NCI-H1105 treated with DMSO at 0.1 percent for 48 hours (cell line): ENCODE measurements at places on chromosomes 7 and 10.

- DNase-seq, result no peak
Measured at GRCh38 chr10:59680199-59680598, 29.5 kb downstream of the SLC16A9 start.

- DNase-seq, result no peak
Measured at GRCh38 chr10:49737474-49738201, 24.5 kb downstream of the OGDHL start.

- no peak for DNase-seq
Measured at GRCh38 chr7:85176197-85176596, 10.7 kb downstream of the SEMA3D start.

DNA sequence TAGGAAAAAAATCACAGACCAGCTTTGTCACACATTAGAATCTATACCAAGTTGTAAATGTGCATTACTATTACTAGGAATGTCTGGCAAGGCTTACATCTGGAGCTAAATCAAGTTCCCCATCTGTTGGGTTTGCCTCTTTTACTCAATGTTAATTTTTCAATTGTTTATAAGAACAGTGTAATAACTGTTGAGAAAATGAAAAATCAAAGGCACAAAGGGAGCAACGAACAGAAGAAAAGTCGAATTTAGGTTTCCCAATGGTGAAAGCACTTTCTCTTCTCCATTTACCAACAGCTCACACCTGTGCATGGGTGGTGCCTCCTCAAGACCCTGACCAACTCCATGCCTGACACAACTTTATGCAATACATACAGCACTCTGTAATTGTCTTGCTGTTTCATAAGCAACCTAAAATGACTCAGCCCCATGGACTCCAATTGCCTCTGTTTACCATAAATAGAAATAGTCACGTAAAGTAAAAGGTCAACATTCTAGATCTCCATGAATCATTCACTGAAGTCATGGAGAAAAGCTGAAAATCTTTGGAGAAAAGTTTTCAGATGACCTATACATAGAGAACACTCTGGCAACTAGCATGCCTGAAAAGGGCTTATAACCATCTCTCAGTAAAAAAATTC, 95.5 kb upstream of the KCNIP2 start:
- no peak for DNase-seq

DNA sequence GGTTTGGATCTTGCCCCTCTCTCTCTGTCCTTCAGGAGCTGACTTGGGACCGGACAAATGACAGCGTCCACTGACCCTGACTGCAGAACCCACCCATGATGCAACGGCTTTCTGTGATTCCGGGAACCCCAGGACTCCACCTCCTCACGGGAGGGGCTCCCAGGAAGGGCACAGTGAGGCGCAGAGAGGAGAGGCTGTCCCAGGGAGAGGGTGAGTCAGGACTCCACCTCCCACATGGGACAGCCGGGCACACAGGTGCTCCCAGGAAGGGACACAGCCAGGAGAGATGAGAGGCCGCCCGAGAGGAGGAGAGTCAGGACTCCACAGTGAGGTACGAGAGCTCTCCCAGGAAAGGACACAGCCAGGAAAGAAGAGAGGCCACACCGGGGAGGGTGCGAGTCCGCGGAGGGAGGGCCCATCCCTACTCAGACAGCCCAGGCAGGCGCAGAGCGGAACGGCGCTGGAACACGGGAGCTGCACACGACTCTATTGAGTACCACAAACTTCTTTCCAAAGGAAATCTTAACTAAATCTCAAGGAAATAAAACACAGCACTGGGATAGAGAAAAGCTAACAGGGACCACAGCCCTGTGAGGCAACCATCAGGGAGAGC, 162.5 kb downstream of the MAD1L1 start:
- no peak for DNase-seq

GRCh38 chr10:96374004-96374403, 15.2 kb upstream of the OPALIN start:
- no peak for DNase-seq

GRCh38 chr7:111771638-111772037, 209.3 kb upstream of the IMMP2L start:
- no peak for DNase-seq

GRCh38 chr7:12431886-12432556, 28.4 kb upstream of the VWDE start:
- DNase-seq, result no peak

GRCh38 chr7:119761776-119762175, 511.2 kb upstream of the KCND2 start:
- no peak for DNase-seq

DNA sequence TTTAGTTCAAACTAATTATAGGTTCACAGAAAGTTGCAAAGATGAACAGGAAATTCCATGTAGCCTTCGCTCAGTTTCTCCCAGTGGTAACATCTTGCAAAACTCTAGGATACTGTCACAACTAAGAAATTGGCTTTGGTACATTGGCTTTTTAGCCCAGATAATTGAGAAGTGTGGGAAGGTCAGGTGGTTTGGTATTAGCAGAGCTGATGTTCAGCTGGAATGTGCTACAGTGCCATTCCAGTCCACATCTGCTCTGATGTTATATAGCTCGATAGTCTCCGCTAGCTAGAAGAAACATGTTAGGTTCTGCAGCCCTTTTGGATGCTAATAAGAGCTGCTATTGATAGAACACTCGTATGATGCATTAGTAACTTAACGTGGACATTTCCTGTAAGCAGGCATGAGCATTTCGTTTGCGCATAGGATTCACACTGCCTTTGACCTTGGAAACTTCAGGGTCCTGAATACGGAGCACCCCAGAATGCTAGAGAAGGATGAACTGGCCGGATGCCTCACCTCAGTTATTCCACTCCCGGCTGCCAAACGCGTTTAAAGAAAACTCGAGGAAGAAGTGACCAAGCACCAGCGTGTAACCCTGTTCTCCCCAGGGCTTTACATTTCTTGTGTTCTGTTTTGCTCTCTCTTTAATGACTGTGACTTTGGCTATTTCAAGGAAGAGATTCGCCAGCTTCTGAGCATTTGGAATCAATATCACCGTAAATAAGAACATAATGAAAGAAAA, 271.4 kb downstream of the GALNT17 start:
- DNase-seq, result no peak

DNA sequence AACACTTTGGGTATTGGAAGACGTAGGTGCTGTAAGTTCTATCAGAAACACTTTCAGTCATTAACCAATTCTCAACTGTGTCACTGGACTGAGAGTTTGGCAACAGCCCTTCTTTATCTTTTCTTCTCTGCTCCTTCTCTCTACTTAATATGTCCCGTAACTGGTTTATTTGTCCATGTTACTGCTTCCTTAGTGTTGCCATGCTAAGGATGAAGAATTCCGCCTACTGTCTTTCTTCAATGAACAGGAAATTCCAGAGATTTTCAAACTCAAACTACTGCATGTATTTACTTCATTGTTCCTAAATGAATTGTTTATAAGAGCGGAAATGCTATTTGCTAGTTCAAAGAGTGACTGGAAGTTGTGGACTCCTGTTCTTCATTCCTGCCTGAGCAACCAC, 143.7 kb downstream of the TAX1BP1 start:
- no peak for DNase-seq

GRCh38 chr7:87878208-87878735, 2.0 kb downstream of the DBF4 start:
- DNase-seq, result no peak

DNA sequence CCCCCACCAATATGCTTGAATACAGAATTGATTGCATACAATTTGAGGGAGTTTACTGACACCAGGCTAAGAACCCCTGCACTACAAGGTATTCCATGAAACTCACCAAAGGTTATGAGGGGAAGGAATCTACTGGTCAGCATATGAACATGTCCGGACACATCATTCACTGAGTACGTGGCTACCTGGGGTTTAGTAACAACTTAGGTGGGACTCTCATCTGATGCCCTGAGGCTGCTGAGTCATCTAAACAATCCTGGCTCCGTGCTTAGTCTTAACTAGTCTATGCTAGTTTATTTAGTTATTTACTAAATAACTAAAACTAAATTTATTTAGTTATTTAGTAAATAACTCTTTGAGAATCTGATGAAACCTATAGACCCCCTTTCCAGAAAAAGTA, 11.3 kb downstream of the PI4K2A start:
- no peak for DNase-seq
